HS-27A (cell line): ENCODE measurements at places on chromosomes 3 and 15.

- no peak for DNase-seq
Measured at GRCh38 chr3:85258819-85259218, 300.0 kb downstream of the CADM2 start.

DNA sequence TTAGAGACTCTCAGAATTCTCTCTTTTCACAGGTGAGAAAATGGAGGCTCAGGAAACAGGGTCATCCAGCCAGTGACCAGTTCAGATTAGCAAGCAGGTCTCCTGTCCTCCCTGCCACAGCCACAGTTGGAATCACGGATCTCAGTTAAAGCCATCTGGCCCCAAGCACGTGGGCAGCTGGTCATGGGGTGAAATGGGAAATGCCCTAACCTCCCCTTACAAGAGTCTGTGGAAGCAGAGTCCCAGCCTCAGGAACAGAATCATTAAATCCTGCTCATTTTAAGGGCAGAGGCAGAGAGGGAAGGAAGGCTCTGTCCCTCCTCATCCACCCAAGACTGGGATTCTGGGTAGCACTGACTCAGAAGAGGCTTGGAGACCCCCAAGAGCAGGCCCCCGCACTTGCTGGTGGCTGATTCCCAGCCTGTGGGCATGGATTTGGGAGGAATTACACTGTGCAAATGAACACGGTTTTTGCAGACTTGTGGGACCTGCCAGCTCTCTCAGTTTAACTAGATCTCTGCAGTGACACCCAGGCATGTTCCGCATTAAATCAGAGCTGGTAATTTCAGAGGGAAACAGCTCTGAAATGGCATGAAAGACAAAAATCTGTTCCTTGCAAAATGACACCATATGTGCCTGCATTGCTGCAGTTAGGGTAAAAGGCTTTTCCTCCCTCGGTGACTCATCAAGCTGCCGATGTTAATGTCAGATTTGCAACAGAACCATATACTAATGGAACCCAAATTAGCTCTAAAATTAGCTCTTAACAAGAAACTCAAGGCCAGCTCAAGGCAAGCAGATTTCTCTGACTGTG is 89.0 kb downstream of the BDH1 start:
- DNase-seq = no peak

DNA sequence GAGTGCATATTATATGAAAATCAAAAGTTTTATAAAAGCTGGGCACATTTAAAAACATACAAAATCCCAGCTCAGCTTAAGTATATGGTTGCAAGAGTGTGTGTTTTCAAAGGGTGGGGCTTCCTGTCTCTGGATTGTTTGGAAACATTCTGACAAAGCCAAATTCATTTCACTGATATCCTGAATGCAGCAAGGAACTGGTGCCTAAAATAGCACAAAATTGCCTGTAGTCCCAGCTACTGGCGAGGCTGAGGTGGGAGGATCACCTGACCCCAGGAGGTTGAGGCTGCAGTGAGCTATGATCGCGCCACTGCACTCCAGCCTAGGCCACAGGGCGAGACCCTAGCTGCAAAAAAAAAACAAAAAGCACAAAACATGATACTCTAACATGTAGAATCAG is 13.0 kb upstream of the TJP1 start:
- no peak for DNase-seq

DNA sequence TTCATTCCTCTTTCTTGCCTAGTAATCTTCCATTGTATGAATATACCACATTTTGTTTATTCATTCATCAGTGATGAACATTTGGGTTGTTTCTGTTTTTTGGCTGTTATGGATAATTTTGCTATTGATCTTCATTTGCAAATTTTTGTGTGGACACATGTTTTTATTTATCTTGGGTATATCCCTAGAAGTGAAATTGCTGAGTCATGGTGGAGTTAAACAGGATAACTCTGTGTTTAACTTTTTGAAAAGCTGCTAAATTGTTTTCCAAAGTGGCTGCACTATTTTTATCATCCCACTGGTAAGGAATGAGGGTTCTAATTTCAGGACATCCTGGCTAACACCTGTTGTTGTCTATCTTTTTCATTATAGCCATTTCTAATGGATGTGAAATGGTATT is 74.6 kb upstream of the ARL6 start:
- no peak for DNase-seq

GRCh38 chr3:185825006-185825638 is at the start of gene IGF2BP2:
Gene IGF2BP2, minus strand, starts transcription at chr3:185825042. Its CDS starts 82 bp downstream, at chr3:185824960.
- DNase-seq = no peak
